AG10803 (cell line): ENCODE measurements at places on chromosomes 16 and 17.

DNA sequence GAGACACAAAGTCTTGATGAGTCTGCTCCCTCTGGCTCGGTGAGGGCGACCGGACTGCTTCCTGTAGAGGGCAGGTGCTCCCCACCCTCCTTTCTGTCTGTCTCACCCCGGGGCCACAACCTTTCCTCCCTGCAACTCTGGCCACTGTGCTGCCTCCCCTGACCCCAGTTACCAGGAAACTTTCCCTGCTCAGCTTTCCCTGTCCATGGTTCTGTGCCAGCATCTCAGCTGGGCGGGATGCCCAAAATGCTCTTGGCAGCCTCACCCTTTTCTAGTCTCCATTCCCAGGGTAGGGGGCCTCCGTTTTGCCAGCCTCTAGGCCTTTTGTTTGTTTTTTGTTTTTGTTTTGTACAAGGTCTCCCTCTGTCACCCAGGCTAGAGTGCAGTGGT is 1.4 kb downstream of the PLD2 start:
- DNase-seq: no peak

- no peak for DNase-seq
Observed at GRCh38 chr17:80667462-80668277, 123.0 kb downstream of the RPTOR start.

- no peak for DNase-seq
Observed at GRCh38 chr17:61505846-61506627, 53.8 kb downstream of the TBX4 start.

GRCh38 chr17:41116297-41116696 is 1.9 kb downstream of the KRTAP4-11 start:
- DNase-seq: no peak

DNA sequence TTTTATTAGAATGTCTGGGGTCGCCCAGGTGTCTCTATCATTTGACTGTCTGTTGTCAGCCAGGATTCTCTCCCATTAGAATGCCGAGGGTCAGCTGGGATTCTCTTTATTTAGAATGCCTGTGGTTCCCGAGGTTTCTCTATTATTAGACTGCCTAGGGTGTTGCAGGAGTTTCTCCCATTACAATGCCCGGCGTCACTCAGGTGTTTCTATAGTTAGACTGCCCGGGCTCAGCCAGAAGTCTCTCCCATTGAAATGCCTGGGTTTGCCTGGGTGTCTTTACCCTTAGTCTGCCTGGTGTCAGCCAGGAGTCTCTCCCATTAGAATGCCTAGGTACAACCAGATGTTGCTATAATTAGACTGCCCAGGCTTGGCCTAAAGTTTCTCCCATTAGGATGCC is 2252.0 kb downstream of the TP53TG3F start:
- no peak for DNase-seq

DNA sequence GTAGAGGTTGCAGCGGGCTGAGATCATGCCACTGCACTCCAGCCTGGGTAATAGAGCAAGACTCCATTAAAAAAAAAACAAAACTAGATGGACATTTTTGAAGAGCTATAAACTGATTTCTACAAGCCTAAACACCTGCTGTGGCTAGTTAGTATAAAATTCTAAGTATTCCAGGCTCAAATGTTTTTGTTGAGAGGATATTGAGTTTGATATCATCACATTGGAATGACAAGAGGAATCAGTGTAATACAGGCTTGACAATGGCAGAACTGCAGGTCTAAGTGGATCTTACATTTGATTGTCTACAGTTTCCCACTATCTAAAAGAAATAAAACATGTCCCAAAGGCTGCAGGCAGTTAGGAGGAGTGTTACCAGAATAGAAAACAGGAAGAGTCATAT is 23.9 kb upstream of the DLX3 start:
- DNase-seq: peak; percentile 22

DNA sequence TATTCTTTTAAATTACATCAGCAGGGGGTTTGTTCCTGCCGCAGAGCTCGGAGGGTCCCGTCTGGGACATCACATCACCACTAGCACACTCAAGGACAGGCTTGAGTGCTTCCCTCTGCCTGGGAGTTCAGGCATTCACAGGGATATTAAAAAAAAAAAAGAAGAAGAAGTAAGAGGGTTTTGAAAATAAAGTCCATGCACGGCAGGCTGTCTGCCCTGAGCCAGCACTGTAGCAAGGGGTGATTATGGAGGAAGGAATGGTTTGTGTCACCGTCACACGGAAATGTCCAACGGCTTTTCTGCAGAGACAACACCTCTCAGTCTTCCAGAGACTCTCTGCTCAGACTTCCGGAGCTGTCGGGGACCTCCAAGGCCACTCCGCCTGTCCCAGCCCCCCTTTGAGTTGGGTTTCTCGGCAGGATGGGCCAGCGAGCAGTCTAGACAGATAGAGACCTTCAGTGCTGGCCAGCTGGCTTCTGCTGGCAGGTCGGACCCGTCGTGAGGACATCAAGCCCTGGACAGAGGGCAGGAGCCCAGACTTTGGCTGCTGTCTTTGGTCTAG is 33.6 kb downstream of the MEOX1 start:
- DNase-seq: no peak

DNA sequence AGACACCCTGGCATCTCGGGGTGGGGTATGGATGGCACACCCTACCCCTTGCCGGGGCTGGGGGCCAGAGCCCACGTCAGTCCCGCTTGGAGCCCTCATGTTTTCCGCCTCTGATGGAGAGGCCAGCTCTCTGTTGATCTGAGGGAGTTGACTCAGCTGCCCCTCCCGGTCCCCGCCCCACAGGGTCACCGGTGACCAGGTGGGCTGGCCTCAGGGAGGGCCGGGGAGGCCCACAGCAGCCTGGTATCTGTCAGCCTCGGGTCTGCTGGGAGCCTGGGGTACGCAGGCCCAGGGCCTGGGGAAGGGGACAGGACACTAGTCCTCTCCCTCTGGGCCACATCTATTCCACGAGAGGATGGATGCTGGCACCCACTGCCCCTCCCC is 109.5 kb upstream of the CIBAR2 start:
- DNase-seq: no peak

DNA sequence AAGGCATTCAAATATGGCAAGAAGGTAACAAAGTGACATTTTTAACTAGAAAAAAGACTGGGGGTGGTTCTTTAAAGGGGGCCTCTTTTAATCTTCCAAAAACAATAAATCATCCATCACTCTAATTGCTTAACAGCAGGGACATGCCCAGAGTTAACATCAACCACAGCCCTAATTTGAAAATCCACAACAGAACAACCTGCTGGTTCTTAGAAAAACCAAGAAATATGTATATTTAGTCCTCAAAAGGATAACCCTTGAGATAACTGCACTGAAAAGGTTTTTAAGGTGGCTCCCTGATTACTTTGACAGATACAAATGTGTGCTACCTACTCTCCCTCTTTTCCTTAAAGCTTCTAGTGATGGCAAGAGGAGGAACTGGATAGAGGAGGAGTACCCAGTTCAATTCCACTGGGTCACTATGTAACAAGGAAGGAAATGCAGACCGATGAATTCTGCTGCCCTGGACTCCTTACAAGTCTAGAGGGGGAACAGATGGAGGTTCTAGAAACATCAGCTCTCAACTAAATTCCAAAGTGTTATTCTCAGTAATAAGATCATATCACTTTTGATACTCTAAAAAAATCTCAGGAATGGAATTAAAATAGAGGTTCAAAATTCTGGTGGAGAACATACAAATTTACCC is 54.3 kb downstream of the N4BP1 start:
- no peak for DNase-seq

DNA sequence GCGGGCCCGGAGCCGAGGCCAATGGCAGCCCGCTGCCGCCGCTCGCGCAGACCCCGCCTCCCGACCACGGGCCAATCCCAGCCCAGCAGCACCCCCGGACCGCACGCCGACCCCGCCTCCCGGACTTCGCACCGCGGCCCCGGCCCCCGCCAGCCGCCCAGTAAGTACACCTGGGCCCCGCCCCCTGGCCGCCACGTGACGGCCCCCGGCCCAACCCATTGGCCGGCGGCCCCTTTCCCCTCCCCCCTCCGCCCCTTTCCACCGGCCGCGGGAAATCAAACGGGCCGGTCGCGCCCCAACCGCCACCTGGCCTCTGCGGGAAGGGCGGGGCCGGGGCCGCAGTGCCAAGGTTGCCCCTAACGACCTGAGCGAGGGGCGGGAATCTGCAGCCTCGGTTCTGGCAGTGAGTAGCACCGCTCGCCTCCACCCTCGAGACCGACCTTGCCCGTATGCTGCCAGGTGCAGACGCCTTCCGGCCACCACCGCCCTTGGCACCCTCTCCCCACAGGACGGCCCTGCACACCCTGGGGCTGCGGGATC is at the start of gene YBX2:
TSS of gene YBX2 (minus strand) at position 26 of the 540 bp plus-strand sequence. CDS start 139 bp downstream, outside the sequence.
- no peak for DNase-seq

GRCh38 chr17:77151186-77151585 is 10.4 kb downstream of the SEC14L1 start:
- peak; percentile 64 for DNase-seq

DNA sequence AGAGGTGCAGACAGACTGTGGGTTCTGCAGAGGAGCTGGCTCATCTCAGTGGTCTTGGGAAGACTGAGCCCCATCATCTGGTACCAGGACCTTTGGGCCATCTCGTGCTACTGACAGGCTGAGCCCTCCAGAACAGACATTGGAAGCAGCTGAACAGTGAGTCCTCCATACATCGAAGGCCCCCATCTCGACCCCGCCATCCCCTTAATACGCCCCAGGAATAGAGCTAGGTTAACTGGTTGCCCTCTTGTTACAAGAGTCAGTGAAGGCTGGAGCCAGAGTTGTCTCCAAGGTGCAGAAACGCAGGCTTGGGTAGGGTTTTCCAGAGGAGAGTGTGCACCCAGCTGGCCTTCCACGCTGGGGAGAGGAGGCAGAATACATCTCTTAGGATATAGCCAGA is 76.0 kb downstream of the N4BP1 start:
- DNase-seq: no peak

GRCh38 chr17:68324654-68325336 is 33.5 kb downstream of the ARSG start:
- DNase-seq: no peak

DNA sequence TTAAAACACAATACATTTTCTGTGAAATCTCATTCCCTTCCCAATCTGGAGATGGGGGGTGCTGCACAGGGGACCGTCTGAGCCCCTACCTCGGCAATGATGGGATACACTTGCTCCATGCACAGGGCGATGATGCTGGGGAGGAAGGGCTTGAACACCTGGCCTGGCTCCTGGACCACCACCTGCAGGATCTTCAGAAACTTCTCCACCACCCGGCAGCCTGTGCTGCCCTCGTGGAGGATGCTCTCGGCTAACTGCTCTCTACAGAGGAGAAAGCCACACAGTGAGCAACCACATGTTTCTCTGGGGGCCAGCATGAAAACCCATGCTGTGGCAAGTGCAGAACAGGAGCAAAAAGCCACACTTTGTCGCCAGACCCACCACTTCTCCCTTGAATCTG is 42.4 kb upstream of the GSG1L start:
- no peak for DNase-seq

DNA sequence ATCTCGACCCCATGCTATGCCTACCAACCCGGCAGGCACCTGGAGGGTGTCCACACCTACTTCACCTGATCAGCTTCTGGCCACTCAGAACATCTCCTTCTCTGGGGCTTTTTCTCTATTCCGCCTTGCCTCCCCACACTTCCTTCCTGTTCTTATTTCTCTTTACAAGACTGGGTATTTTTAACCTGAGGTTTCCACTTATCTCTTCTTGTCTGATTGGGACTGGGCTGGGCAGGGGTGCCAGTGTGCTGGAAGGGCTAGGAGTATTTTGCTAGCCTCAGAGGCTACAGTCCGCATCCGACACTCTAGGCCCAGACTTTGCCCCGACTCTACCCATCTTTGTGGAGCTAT is 26.2 kb upstream of the ZNF652 start:
- DNase-seq: no peak

- DNase-seq: no peak
Observed at GRCh38 chr17:80593181-80593580, 48.5 kb downstream of the RPTOR start.

DNA sequence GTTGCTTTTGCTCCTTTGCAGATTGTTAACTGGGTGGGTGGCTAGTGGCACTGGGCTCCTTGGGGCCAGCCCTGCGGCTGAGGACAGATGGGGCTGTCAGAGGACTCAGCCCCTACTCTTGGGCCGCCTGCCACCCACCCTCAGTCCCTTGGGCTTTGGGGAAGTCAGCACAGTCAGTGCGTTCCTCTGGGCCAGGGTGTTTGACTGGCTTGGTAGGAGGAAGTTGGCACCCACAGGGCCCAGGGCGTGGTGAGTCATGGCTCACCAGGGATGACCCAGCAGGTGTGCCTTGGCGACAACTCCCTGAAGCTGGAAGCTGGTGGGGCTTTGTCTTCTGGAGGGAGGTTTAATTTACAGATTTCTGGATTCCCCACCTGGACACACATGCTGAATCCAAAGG is 32.4 kb downstream of the HAPSTR1 start:
- DNase-seq: no peak

- no peak for DNase-seq
Observed at GRCh38 chr17:82077617-82078358, 12.2 kb upstream of the DUS1L start.

GRCh38 chr17:68775318-68775717 is 174.2 kb upstream of the FAM20A start:
- DNase-seq: peak; percentile 54

GRCh38 chr16:76926595-76926994 is 264.4 kb upstream of the MON1B start:
- DNase-seq: no peak

- no peak for DNase-seq
Observed at GRCh38 chr16:11181242-11181898, 74.6 kb downstream of the SOCS1 start.

GRCh38 chr17:5745111-5745813 is 161.0 kb upstream of the NLRP1 start:
- DNase-seq: no peak

DNA sequence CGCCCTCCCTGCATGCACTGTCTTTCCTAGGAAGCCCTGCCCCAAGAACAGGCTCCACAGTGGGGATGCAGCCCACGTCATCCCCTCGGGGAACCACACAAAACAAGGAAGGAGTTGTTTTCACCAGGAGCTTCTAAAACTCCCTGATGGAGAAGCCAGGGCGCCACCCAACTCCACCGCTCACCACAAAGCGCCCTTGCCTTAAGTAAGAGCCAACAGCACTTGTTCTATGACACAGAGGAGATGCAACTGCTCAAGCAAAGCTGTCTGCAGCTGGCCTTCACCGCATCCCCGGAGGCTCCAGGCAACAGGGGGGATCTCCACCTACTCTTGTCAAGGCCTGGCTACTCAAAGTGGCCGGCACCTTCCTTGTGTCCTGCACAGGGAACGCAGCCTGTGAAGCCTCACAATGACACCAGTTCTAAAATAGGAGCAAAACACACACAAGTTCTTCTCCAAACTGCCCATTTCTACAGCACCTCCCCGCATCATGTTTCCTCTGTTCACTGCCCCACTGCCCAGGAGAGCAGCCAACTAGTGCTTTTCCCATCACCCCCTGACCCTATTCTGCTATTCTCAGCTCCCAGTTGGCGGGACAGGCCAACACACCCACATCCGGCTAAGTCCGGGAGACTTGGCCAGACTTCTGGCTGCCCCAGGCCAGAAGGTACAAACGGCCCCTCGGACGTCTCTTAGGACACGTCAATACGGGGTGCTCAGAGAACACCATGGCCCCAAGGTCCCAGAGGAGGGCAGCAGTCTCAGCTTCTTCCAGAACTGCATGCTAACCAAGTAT is 24.2 kb downstream of the MPG start:
- DNase-seq: no peak
